ENCODE measurements at places on chromosomes 4 and X.

- DNase-seq = no peak
Measured at GRCh38 chr4:19721587-19721986, 530.1 kb upstream of the SLIT2 start.

GRCh38 chr4:120071192-120071795 lies 4.6 kb upstream of the MAD2L1 start:
- DNase-seq = no peak

- no peak for DNase-seq
Measured at GRCh38 chrX:48983081-48983480, 11.4 kb upstream of the KCND1 start.

DNA sequence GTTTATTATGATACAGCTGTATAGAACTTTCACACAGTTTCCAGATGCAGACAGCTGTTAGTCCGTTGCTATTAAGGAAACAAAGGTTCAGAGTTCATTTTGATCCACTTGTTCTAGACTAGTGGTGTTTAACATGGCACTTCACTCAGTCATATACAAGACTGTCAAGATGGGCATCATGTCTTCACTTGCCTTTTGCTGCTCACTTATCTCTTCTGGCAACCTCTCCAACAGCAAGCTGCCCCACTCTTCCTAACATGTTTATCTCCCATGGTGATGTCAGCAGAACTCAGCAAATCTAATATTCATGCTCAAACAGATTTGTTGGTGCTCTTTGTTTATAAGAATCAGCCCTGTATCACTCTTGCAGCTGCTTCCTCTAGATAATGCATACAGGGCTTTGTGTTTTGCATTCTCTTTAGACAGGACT lies 236.2 kb upstream of the HAND2 start:
- DNase-seq = no peak

DNA sequence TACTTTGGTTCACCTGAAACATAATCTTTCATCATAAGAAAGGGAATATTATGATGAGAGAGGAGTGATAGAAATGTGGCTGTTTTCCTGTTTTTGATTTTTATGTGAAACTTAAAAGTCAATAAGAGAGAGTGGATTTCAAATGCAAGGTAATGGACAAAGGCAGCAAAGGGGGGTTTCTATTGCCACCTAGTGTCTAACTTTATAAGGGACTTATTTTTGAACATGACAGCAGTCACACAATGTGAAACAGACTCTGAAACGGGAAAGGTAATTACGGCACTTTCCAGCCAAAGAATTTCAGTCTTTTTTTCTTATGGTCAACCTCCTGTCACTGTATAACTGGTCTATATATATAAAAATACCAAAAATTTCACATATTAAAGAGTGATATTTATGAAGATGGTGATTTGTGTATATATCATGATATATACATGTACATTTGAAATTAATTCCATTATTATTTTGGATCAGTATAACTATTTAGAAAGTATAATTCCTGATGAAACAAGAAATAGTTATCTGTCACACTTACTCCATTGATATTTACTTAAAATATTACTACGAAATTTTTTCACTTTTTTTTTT lies 127.1 kb downstream of the FBXO8 start:
- DNase-seq = no peak

- DNase-seq = no peak
Measured at GRCh38 chr4:163279713-163280112, 52.7 kb downstream of the NPY1R start.

- no peak for DNase-seq
Measured at GRCh38 chr4:103303011-103303410, 104.9 kb upstream of the CENPE start.

DNA sequence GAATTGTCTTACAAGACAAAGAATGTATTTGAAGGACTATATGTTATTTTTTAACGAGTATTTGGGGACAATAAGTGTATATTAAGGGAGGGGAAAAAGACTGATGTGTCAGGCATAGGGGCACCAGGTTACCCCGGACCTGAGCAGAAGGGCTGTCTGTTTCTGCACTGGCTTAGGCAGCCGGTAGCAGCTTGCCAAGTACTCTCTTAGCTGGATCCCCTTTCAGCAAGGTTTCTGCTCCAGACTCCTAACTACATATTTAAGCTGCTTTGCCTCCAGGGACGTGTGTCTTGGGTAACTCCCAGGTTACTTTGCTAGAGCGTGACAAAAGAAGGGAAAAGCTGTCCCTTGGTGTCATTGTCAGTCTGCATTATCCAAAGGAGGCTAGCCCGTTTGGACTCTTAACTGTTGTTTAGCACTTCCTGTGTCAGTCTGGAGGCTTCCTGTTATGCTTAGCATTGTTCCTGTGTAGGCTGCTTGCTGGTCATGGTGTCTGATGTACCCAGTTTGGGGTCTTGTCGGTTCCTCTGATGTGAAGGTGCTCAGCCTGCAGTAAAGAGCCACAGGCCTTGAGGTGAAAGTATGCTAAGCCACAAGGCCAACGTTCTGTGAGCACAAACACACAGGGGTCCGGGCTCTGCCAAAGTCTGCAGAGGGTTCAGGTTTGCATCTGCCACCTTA lies 11.6 kb downstream of the CXCR3 start:
- DNase-seq = no peak

DNA sequence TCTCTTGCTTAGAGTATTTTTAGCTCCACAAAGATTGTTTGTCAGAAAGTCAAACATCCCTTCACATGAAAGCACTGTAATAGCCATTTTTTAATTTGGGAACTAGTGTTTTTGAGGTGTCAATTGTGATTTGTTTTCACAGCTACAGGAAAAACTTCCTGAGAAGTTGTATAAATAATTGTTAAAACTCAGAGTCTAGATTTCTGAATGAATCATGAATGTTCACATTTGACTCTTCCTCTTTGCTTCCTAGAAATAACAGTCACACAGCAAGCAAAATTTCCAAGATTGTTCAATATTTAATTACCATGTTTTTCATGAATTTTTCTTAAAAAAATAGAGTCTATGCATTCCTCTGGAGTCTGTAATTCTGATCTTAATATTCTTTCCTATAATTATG lies 156.9 kb upstream of the SLC7A11 start:
- no peak for DNase-seq

DNA sequence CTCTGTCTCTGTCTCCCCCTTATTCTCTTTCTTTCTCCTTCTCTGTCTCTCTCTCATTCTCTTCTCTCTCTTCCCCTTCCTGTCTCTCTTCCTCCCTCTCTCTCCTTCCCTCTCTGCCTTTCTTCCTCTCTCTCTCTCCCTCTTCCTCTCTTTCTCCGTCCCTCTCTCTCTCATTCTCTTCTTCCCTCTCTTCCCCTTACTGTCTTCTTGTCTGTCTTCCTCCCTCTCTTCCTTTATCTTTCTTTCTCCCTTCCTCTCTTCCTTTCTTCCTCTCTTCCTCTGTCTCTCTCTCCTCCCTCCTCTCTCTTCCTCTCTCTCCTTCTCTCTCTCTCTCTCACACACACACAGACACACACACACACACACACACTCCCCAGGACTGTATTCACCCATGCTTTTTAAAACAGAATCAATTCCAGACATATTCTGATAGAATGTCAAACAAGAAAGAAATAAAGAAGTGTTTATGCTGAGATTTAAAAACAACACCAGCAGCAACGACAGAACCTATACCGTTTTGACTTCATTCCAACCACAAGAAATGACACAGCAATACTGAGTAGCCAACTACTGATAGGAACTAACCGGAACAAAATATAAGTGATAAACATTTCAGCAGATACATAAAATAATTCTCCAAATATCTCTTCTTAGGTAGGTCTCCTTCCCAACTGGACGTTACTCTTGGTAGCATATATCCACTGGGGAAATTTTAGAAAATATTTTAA lies 296.7 kb downstream of the ASMT start:
- DNase-seq = no peak

DNA sequence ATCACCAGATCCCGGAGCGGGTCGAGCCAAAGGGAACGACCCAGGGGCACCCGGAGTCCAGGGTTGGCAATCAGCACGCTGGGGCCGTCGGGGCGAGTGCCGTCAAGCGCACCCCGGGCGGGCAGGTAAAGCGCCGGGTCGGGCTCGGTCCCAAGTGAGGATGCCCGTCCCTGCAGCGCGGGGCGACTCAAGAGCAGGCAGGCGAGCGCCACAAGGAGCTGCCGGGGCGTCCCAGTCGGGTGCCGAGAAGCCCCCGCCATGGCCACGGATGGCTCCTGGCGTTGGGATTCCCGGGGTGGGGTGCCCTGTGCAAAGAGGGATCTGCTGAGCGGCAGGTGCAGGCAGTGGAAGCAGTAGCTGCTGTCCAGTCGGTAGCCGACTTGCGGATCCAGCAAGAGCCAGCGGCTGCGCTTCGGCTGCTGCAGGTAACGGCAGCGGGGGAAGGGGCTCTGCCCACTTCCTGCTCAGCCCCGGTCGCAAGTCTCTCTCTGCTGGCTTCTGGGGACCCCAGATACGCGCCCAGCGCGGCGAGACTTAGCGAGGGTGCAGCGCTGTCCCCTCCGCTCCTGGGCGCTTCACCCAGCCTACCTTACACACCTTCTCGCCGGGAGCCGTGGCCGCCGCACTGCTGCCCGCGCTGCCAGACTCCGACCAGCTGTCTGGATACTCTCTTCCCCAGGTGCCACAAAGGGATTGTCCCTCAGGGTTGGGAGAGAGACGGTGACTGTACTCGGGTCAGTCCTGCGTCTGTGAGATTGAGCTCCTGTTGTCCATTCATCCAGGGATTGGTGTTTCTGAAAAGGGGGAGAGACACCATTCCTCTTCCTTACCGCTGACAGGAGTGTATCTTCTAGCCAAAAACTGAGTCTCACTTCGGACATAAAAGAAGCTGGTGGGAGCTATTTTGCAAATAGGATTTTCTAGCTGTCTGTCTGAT lies at the start of gene FREM3:
Gene FREM3, minus strand, starts transcription at position 260 of the 937 bp plus-strand sequence. Its CDS starts 0 bp downstream, at position 260.
- DNase-seq = no peak

GRCh38 chr4:25805255-25805860 lies 57.4 kb downstream of the SEL1L3 start:
- DNase-seq = no peak

Data from stimulated activated CD8-positive, alpha-beta memory T cell treated with anti-CD3 and anti-CD28 coated beads, Interleukin-7, amount 100 ng/mL, for 48 hours (primary cell).